Stimulated activated CD4-positive, alpha-beta T cell treated with anti-CD3 and anti-CD28 coated beads, Interleukin-1b, Interleukin-23, amount 100 ng/mL, for 4 hours (primary cell): ENCODE measurements at places on chromosomes 2 and 18.

DNA sequence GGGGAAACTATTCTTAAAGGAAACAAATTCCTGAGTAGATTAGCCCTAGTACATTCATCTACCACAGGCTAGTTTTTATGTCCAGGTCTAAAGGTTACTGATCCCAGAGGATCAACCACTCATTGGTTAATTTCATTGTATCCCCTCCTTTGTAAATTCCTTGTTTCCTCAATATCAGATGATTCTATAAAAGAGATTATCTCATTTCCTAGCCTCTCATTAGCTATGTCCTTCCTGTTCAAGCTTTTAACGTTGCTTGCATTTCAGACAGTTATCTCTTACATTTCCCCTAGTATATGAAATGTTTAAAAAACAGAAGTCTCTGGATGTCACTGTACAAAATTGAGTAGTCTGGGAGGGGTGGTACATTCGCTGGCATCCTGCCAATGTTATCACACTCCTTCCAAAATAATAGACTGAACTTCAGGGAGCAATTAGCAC, 24.2 kb upstream of the ARMC9 start:
- no peak for DNase-seq

DNA sequence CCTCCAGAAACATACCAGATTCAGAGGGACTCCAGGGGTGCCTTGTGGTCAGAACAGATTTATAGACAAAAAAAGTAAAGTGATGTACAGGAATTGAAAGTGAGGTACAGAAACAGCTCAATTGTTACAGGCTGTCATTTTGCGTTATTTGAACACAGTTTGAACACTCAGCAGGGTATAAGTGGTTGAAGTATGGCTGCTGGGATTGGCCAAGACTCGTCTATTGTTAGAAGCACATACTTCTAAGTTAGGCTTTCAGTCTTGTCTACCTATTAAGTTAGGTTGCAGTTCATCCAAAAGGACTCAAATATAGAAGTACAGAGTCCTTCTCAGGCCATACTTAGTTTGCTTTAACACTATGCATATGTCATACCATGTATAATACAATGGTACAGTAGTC, 21.0 kb upstream of the GRB14 start:
- DNase-seq = no peak

GRCh38 chr2:46257476-46257875, 39.7 kb upstream of the EPAS1 start:
- DNase-seq = no peak

GRCh38 chr2:11290211-11290610, 54.2 kb downstream of the ROCK2 start:
- DNase-seq = no peak

DNA sequence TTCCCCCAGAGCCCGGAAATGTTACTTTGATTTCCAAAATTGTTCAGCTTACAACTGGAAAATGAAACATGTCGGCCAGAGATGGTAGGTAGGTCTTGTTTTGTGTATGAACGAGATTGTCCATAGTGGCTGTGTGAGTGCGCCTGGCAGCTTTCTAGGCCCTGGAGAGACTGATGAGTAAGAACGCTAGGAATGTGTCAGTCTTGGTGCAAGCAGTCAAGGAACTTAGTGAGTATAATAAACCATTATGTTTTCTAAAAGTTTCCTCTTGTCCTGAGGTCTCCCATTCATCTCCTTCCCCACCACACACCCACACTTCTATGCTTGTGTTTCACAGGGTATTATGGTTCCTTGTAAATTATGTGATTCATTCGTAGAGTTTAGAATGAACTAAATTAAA, 234.2 kb downstream of the CDH2 start:
- DNase-seq = no peak

DNA sequence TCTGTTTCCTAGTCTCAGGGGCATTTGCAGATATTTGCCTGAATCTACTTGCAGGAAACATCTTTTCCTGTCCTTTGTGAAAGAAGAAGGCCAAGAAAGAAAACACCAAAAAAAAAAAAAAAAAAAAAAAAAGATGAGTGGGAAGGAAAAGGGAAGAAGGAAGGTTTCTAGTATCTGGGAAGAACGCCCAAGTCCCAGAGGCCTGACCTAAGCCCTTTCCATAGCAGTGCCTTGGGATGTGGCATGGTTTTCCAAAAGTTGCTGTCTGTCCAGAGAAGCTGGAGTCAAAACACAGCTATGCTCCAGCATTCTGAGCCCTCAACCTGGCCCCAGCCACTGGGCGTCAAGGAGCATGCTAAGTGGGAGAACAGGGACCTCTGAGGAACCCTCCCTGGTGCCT, 123.5 kb downstream of the INHBB start:
- no peak for DNase-seq

DNA sequence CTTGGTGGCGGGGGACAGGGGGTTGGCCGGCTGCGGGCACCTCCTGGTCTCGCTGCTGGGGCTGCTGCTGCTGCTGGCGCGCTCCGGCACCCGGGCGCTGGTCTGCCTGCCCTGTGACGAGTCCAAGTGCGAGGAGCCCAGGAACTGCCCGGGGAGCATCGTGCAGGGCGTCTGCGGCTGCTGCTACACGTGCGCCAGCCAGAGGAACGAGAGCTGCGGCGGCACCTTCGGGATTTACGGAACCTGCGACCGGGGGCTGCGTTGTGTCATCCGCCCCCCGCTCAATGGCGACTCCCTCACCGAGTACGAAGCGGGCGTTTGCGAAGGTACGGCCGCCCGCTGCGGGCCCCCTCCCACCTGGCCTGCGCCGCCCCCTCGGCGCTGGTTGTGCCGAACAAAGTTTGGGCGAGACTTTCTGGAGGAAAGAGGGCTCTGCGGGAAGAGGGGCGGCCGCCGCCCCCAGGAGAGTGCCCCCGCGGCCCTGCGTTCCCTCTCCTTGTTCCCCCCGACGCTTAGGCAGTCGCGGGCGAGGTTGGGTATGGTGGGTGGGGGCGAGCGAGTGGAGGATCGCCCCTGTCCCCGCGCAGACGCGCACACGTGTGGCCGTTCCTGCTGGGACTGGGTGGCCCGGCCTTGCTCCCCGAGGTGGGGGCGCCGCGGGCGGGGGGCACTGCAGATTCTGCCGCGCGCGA, 866 bp downstream of the CRIM1 start:
- DNase-seq = no peak

DNA sequence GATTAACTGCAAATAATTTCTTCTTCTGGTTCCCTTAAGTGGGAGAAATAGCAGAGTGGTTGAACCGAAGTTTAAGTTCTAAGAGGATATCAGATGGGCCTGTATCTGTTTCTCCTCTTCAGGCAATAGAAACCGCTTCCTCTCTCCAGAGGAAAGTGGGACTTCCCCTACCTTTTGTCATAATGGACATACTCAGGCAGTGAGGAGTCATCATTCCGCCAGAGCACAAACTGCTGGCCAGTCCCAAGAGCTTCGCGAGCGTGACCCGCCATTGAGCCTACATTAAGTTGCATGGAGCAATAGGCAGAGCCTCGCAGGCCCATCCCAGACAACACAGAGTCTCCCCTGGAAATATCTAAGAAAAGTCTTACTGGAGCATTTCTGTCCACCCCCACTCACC, 158.9 kb downstream of the LDLRAD4 start:
- no peak for DNase-seq

- DNase-seq = no peak
Measured at GRCh38 chr2:16272038-16272788, 331.9 kb downstream of the MYCN start.

DNA sequence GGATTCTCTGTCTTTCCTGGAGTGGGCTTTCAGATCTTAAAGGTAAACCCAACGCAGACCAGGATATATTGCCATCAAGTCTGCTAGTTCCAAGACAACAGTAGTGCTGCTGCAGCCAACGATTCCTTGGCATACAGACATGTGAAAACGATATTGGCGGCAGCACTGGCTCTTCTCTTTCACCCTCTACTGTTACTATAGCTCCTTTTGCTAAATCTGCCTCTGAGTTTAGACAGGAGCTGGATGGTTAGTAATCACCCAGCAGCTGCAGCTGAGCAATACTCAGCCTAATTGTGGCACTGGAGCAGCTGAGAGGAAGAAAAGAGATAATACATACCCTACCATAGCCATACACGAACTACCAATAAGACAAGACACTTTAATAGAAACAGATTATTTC, 4.0 kb downstream of the YES1 start:
- no peak for DNase-seq
